ENCODE measurements at places on chromosomes 1 and 21.

DNA sequence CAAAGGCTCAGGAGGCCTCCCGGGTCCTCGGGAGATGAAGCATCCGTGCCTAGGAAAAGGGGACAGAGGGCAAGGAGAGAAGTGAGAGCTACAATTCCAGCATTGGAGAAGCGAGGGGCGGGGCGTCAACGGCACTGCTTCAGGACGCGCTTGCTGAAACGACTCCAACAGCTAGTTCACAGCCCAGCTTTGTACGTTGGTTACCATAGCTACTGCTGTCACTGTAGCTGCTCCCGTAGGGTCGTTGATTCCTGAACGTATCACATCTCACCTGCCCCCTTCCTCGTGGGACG is 63.1 kb downstream of the TOR1AIP2 start:
- no peaks in the 10 kb centered on the region for H3K36me3 ChIP-seq
- no peak overlapping the region for H3K27ac ChIP-seq
- H3K4me1 ChIP-seq, result peaks cover 22% of the 10 kb centered on the region
- H3K27me3 ChIP-seq, result no peaks in the 10 kb centered on the region
- no peak for DNase-seq
- H3K4me3 ChIP-seq, result peak overlapping the region; percentile 56

GRCh38 chr1:116820369-116820768 is 66.1 kb downstream of the CD2 start:
- no peaks in the 10 kb centered on the region for H3K27me3 ChIP-seq
- peaks cover 51% of the 10 kb centered on the region for H3K4me1 ChIP-seq
- H3K36me3 ChIP-seq, result no peaks in the 10 kb centered on the region
- peak overlapping the region; percentile 11 for H3K27ac ChIP-seq
- no peak overlapping the region for H3K4me3 ChIP-seq

DNA sequence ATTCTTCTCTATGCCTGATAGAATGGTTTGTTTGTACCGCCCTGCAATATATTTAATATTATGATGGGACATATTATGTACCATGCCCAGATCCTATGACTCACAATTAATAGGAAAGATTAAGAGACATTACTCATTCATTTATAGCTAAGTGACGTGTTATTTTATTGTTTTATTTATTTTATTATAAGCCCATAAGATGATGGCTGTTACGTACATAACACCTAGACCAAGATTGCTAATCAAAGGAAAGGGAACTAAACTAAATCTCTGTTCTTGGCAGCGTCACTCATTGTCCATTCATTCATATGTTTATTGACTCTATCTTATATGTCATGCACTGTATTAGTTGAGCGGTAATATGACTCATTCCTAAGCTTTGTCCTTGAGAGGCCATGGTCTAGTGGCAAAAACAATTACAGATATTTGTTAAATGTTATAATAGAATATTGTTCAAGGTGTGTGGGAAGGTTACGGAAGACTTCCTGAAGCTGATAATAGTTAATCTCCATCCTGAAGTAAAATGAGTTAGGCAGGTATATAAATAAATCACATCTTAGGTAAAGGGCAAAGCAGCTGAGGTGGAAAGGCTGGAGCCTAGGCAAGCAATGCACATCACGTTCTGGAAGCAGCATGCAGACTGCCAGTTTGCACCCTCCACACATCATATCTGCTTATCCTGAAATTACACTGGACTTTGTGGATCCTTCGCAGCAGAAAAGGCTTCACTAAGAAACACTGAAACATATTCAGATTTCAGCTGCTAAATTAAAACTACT is 16.6 kb upstream of the CD55 start:
- no peaks in the 10 kb centered on the region for H3K27me3 ChIP-seq
- H3K4me3 ChIP-seq, result no peak overlapping the region
- H3K4me1 ChIP-seq, result peaks cover 2% of the 10 kb centered on the region
- H3K27ac ChIP-seq, result no peak overlapping the region
- no peaks in the 10 kb centered on the region for H3K36me3 ChIP-seq

DNA sequence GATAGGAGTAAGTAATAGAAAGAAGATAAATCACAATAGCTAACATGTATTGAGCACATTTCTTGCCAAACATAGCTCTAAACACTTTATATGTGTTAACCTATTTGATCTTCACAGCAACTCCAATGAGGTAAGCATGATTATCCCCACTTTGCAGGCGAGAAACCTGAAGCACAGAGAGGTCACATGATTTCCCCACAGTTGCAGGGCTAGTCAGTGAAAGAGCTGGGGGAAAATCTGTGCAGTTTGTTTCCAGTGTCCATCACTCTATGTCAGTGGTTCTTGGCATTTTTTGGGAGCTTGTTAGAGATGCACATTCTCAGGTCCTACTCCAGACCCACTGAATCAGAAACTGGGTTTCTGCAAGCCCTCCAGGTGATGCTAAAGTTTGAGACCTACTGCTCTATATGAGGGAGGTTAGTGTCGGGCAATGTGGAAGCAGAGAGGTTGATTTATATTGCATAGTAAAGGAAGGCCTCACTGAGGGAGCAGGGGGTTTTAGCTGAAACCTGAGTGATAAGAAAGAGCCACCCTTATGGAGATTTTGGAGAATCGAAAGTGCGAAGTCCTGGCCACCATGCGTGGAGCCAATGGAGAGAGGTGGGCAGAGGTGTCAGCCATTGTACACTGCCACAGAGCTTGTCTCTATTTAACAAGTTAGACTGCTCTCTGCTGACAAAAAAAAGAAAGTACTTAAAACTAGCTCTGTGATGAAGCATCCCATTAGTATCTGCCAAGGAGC is 20.9 kb downstream of the MCOLN3 start:
- H3K36me3 ChIP-seq, result no peaks in the 10 kb centered on the region
- no peak overlapping the region for H3K27ac ChIP-seq
- no peaks in the 10 kb centered on the region for H3K27me3 ChIP-seq
- no peaks in the 10 kb centered on the region for H3K4me1 ChIP-seq

GRCh38 chr1:226782845-226783601 is 43.9 kb upstream of the ITPKB start:
- peaks cover 8% of the 10 kb centered on the region for H3K27me3 ChIP-seq
- no peaks in the 10 kb centered on the region for H3K36me3 ChIP-seq
- DNase-seq, result no peak
- H3K27ac ChIP-seq, result no peak overlapping the region

GRCh38 chr1:78370356-78370755 is 120.4 kb upstream of the PTGFR start:
- H3K27ac ChIP-seq, result no peak overlapping the region
- H3K4me3 ChIP-seq, result no peak overlapping the region
- H3K4me1 ChIP-seq, result no peaks in the 10 kb centered on the region
- no peak for DNase-seq
- H3K36me3 ChIP-seq, result no peaks in the 10 kb centered on the region
- peaks cover 7% of the 10 kb centered on the region for H3K27me3 ChIP-seq

GRCh38 chr1:56473582-56474270 is 105.6 kb downstream of the PLPP3 start:
- H3K27me3 ChIP-seq, result no peaks in the 10 kb centered on the region
- no peaks in the 10 kb centered on the region for H3K4me1 ChIP-seq
- H3K36me3 ChIP-seq, result no peaks in the 10 kb centered on the region
- H3K4me3 ChIP-seq, result no peak overlapping the region

- no peaks in the 10 kb centered on the region for H3K27me3 ChIP-seq
- H3K4me1 ChIP-seq, result peaks cover 40% of the 10 kb centered on the region
- peak overlapping the region; percentile 77 for H3K27ac ChIP-seq
- no peak overlapping the region for H3K4me3 ChIP-seq
- no peaks in the 10 kb centered on the region for H3K36me3 ChIP-seq
- no peak for DNase-seq
These were observed 28.3 kb downstream of the GADD45A start for GRCh38 chr1:67713057-67713846.

- no peaks in the 10 kb centered on the region for H3K4me1 ChIP-seq
- no peaks in the 10 kb centered on the region for H3K36me3 ChIP-seq
- H3K4me3 ChIP-seq, result no peak overlapping the region
- DNase-seq, result no peak
- H3K27me3 ChIP-seq, result no peaks in the 10 kb centered on the region
These were observed 86.9 kb upstream of the SPAG17 start for GRCh38 chr1:118271883-118272282.

DNA sequence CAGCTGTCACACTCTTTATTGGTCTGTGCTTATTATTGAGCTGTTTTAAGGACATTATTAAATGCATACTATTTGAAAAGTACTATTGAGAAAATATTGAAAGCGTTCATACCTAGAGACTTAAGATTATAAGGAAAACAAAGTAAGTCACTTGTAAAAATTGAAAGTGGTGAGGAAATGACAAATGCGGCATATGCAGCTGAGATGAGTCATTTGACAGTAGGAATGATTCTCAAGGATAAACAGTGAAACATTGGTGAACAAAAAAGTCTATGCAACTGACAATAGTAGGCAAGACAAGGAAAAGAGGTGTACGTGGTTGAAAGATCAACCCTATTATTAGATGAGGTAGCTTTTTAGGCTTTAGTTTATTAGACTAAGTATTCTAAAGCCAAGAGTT is 82.6 kb upstream of the MAP10 start:
- no peaks in the 10 kb centered on the region for H3K27me3 ChIP-seq
- H3K27ac ChIP-seq, result no peak overlapping the region
- no peak overlapping the region for H3K4me3 ChIP-seq
- DNase-seq, result no peak
- no peaks in the 10 kb centered on the region for H3K36me3 ChIP-seq

DNA sequence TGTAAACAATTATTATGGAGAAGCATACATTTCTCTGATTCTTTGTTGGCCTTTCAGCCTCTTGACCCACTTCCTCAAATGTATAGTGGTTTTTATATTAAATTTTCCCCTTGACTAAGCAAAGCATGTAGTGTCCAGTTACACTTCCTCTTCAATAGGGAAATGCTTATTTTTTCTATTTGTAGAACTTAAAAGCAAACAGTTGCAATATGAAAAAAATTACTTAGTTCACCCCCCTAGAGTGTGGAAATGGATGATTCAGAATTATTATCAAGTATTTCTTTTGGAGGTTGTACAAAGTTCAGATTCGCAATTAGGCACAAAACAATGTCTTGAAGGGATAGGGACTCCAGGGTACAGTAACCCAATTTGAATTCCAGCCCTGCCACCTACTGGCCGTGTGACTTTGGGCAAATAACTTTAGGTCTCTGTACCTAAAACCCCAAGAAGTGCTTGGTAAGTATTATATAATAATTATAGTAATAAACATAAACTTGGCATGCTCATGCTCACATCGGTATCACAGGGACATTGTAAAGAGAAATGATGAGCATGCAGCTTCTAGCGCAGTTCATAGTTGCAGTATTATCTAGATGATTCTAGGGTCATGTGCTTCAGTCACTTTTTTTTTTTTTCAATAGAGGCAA is 28.6 kb upstream of the IFNGR2 start:
- H3K27ac ChIP-seq, result no peak overlapping the region
- no peaks in the 10 kb centered on the region for H3K36me3 ChIP-seq
- no peak overlapping the region for H3K4me3 ChIP-seq
- H3K27me3 ChIP-seq, result no peaks in the 10 kb centered on the region

All from DND-41 (cell line).